ENCODE measurements at places on chromosomes 2 and 18. TPM values are rescaled to one million over a fixed set of nuclear protein-coding genes. Genes with fewer than 3 reads are reported as not detected.

The MYL1 gene
- not detected for total RNA-seq

- DNase-seq, result no peak
Observed at GRCh38 chr2:62800618-62801017, 95.1 kb downstream of the EHBP1 start.

GRCh38 chr2:12856934-12857601 is 140.3 kb downstream of the TRIB2 start:
- peak; percentile 62 for DNase-seq

DNA sequence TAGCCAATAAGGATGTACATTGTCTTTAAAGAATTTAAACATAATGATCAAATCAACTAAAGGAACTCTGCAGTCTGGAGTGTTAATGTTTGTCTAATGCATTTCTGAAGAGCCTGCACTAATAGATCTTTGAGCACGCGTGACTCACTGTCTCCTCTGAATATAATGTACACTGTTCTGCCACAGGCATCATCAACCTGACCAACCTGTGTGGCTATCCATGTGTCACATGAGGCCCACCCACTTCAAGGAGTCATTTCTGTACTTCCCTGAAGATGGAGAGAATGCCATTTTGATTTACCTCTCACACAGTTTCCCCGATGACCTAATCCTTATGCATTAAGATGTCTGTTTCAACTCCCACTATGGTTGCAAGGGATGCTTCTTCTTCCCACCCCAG is 434.0 kb upstream of the SPHKAP start:
- no peak for DNase-seq

GRCh38 chr2:19868224-19868623 is 33.6 kb downstream of the TTC32 start:
- DNase-seq, result no peak

- DNase-seq, result no peak
Observed at GRCh38 chr2:175431101-175431946, 249.8 kb upstream of the ATP5MC3 start.

DNA sequence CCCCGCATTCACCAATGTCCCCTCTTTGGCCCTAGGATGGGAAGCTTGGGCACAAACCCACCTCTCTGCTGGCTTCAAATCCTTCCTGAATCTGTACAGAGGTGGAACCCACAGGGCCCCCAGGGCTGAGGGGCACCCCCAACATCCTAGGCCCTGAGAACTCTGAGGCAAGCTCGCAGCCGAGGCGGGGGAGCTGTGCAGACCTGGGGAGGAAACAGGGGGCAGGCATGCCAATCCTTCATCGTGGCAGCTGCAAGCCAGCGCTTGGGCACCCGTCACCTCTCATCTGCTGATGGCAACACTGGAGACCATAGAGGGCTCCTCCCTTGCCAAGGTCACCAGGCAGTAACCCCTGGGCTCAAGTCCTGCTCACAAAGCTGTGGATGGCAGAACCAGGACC is 10.8 kb downstream of the ECEL1 start:
- no peak for DNase-seq

All from fibroblast of villous mesenchyme (primary cell).